ENCODE measurements at places on chromosomes 2 and 18.

DNA sequence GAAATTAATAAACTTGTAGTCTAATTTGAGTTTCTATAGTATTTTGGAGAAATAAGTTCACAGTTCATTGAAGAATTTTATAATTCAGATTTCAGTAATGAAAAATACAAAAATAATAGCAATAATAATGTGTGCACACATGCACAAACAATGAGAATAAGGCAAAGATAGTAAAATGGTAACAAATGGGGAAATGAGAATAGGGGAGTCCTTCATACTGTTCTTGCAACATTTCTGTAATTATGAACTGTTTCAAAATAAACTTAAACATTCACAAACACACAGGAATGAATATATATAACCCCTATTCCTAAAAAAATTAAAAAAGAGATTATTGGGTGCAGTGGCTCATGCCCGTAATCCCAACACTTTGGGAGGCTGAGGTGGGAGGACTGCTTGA is 63.9 kb downstream of the SPRED2 start:
- DNase-seq: no peak

GRCh38 chr2:230666885-230667712 is 45.5 kb upstream of the CAB39 start:
- no peak for DNase-seq

- DNase-seq: no peak
These were observed 15.0 kb upstream of the AP1S3 start for GRCh38 chr2:223852281-223852795.

GRCh38 chr2:24315669-24316068 is 44.7 kb downstream of the ITSN2 start:
- DNase-seq: no peak

GRCh38 chr2:193267496-193268002 is 1072.8 kb upstream of the TMEFF2 start:
- DNase-seq: no peak

GRCh38 chr2:233288663-233289062 is 19.0 kb upstream of the SAG start:
- DNase-seq: peak; percentile 32

DNA sequence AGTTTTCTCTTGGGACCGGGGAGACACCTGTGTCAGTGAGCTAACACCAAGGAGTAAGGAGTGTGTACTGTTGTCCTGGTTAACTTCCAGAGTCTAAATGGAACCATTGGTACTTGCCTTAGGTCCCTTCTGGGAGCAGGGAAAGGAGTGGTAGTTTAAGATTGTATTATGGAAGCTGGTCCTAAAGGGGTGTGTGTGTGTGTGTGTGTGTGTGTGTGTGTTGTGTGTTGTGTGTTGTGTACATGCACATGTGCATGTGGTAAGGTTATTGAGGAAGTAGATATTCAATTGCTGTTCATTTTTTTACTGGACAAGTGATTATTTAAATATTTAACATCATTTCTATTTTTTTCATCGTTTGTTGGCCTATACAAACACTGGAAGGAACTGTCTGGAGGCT is 1.4 kb downstream of the APLF start:
- DNase-seq: no peak

- peak; percentile 6 for DNase-seq
These were observed 38.4 kb downstream of the EIF4E2 start for GRCh38 chr2:232588680-232589585.

GRCh38 chr2:128809259-128809636 is 490.6 kb upstream of the HS6ST1 start:
- no peak for DNase-seq

DNA sequence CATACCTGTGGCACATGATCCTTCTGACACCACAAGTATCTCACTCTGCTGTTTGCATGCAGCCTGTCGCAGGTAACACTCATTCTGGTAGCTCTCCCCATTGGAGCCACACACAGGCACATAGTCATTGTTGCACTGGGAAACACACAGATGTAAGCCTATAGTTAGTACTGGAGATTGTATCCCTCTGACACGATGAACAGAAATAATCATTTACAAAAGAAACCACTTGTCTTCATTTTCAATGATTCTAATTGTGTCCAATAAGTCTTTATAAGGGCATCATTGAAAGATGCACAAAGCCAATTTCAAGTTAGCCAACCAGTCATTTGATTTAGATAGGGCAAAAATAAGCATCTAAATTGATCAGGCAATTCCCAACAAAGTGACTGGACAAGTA is 10.4 kb downstream of the TMEFF2 start:
- no peak for DNase-seq

DNA sequence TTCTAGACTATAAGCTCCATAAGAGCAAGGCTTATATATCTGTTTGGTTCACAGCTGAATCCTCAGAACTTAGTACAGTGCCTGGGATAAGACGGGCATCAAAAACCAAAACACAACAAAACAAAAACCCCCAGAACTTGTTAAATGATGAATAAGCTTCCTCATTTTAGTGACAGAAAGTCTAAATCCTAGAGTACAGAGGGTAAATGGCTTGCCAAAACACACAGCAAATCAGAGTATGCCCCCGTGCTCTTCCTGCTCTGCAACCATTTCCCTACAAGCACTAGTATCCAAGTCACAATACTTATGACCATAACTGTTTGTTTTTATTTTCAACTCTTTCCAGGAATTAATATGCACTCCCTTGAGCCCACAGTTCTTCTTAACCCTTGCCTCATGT is 10.1 kb downstream of the ZNF521 start:
- DNase-seq: no peak

DNA sequence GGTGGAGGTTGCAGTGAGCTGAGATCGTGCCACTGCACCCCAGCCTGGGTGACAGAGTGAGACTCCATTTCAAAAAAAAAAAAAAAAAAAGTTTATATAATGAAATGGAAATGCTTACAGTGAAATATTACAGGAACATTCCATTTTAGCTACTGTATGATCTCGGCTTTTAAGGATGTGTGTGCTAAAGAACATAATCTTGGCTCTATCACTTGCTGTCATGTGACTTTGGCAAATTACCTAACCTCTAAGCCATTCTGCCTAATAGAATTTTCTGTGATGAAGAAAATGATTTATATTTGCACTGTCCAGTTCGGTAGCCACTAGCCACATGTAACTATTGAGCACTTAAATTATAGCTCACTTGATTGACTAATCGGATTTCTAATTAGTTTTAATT is 36.3 kb downstream of the SMAD4 start:
- DNase-seq: no peak

DNA sequence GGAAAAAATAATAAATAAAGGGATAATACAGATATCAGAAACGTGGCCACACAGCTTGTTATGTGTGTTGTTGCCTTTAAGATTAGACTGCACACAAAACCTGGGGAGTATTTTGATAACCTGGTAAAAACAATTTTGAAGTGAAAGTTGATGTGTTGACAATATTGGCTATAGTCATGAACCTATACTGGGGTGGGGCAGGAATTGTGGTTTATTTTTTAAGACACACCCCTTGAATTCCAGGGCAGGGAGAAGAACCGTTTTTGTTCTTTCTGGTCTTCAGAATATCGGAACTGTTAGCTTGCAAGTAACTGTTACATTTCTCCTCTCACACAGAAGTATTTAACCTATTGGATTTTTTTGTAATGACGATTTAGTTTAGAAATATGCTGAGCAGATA is 80.4 kb downstream of the LIMS1 start:
- no peak for DNase-seq

DNA sequence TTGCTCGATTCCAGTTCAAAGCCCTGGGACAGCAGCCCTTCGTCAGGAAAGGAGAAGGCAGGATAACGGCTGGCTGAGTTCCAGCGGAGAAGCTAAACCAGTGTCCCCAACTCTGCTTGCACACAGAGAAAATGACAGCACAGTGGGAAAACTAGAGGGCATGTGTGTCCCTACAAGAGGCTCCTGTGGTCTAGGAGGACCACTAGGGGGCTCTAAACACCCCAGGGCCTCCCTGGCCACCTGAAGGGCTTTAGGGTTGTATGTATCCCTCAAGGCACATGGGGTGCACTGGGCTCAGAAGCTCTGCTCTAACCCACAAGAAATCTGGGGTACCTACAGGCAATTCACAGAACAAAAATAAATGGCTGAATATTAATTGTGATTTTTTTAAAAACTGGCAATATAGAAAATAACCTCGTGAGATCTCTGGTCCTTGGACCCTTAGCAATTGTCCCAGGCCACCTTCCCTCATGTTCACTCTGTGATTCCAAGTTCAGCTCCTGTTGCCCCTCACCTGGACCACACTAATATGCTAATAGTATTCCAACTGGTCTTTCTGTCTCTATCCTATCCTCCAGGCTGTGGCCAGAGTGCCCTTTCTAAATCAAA is 17.5 kb downstream of the STAT1 start:
- no peak for DNase-seq

DNA sequence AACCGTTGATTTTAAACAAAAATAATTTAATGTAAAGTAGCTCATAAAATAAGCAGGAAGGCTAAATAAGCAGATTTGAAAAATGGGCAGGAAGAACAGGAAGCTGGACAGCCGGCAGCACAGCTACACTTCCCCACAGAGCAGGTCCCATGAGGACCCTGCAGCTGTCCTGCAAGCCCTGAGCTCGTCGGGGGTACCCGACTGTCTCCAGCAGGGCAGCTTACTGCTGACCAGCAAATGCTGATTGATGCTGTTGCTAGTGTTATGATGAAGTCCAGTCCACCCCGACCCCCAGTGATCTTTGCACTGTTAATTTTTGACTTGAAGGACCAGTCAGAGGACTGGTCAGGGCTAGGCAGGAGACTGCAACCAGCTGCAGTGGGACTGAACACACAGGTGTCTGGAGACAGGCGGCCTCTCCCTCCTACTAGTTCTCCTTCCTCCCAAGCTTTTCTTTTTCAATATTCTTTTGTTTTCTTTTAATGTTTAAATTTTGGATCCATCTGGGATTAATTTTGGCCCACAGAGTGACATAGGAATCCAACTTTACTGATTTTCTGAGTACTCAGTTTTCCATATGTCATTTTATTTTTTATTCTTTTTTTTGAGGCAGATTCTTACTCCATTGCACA is 27.7 kb downstream of the POLE4 start:
- no peak for DNase-seq

- DNase-seq: peak; percentile 45
These were observed 4.7 kb upstream of the STAMBP start for GRCh38 chr2:73823916-73824523.

GRCh38 chr18:37649930-37650329 is 84.3 kb upstream of the CELF4 start:
- no peak for DNase-seq

All from DMS153 (cell line).